ENCODE measurements at places on chromosomes 4 and X. TPM values are rescaled to one million over a fixed set of nuclear protein-coding genes. Genes with fewer than 3 reads are reported as not detected.

The ZNF157 gene
- not detected for total RNA-seq

The IL21 gene
- total RNA-seq, result not detected

GRCh38 chr4:186144198-186144945 lies 39.9 kb downstream of the FAM149A start:
- H3K4me3 ChIP-seq, result peak overlapping the region; percentile 36
- peak; percentile 60 for DNase-seq
- no peaks in the 10 kb centered on the region for H3K36me3 ChIP-seq
- no peak overlapping the region for H3K27ac ChIP-seq
- H3K27me3 ChIP-seq, result no peaks in the 10 kb centered on the region

The FHIP1A gene
- total RNA-seq, result 18.9 TPM

DNA sequence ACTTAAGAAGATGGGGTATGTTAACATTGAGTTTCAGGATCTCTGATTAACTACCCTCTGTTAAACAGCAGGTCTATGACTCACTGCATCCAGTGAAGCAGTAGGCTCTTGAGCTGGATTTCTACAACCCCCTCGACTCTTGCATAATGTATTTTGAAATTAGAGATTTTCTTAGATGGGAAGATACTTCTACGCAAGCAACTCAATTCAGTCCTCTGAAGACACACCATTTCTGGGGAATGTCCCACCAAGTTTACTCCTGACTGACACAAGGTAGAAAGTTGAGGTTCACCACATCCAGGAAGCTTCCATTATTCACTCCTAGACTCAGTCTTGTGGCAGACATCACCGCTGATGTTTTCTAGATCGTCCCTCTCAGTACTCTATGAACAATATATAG lies 12.9 kb downstream of the PALLD start:
- H3K27me3 ChIP-seq, result no peaks in the 10 kb centered on the region
- no peak for DNase-seq
- no peak overlapping the region for H3K4me3 ChIP-seq
- H3K4me1 ChIP-seq, result no peaks in the 10 kb centered on the region
- H3K36me3 ChIP-seq, result no peaks in the 10 kb centered on the region
- H3K27ac ChIP-seq, result no peak overlapping the region

GRCh38 chr4:174856926-174857800 lies 28.1 kb upstream of the GLRA3 start:
- H3K27me3 ChIP-seq, result no peaks in the 10 kb centered on the region
- no peaks in the 10 kb centered on the region for H3K4me1 ChIP-seq
- H3K27ac ChIP-seq, result no peak overlapping the region
- no peaks in the 10 kb centered on the region for H3K36me3 ChIP-seq
- no peak for DNase-seq
